ENCODE measurements at places on chromosomes 13 and 19. TPM values are rescaled to one million over a fixed set of nuclear protein-coding genes. Genes with fewer than 3 reads are reported as not detected.

DNA sequence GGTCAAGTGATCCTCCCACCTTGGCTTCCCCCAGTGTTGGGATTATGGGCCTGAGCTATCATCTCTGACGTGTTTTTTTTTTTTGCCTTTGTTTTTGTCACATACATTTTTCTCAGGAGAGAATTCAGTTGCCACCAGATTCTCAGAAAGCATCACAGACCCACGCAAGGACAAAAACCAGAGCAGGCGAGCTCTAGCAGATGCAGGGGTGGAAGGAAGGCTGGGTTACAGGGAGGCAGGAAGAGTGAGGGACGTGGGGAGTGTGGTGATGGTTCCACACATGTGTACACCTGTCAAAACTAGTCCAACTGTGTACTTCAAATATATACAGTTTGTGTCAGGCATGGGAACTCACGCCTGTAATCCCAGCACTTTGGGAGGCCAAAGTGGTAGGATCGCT, 4.3 kb downstream of the TMEM161A start:
- DNase-seq = no peak

GRCh38 chr19:15466851-15467733, 2.7 kb upstream of the RASAL3 start:
- peak; percentile 72 for DNase-seq

DNA sequence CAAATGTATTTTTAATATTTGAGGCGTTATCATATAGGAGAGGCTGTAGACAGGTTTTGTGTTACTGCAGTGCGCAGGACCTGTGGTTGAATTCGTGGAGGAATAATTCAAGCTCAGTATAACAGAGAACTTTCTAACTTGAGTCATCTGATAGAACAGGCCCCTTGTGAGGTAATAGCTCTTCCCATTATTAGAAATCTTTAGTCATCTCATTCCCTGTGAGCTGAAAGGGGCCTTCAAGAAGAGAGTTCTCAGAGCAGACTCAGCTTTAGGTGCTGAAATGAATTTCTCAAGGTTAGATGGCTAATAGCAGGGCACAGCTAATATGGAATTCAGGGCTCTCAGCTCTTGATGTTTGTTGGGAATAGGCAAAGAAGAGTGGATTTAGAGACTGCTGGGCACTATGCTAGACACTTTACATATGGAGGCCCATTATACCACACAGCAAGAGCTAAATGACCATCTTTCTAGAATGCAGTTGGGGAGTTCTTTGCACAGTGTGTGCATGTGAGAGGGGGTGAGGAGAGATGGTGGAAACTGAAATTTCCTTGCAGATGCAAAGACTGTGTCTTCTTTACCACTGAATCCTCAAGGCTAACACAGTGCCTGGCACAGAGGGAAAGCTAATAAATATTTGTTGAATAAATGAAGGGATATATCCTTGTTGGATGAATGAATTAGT, 89.5 kb downstream of the DGKH start:
- no peak for DNase-seq

DNA sequence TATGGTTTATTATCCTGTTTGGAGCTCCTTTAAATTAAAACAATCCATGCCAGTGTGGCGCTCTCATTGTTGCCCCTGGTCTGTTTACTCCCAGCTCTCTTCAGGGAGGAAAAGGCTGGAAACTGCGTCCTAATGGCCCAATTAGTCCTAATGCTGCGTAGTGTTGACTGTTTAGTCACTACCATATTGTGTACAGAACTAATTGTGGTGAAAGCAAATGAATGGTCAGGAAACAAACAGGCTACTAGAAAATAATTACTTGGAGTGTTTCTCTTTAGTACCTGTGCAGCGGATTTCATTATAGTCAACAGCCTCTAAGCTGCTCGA, 54.5 kb upstream of the MTIF3 start:
- DNase-seq = no peak

The DAPK3 gene
- total RNA-seq = 42.5 TPM

The GGN gene
- total RNA-seq = not detected

GRCh38 chr19:45643024-45643926, 4.1 kb upstream of the EML2 start:
- peak; percentile 82 for DNase-seq

- no peak for DNase-seq
Measured at GRCh38 chr19:33863436-33863835, 66.8 kb downstream of the KCTD15 start.

The SSC5D gene
- 1.2 TPM for total RNA-seq

The ADAMTSL5 gene
- 2.7 TPM for total RNA-seq

DNA sequence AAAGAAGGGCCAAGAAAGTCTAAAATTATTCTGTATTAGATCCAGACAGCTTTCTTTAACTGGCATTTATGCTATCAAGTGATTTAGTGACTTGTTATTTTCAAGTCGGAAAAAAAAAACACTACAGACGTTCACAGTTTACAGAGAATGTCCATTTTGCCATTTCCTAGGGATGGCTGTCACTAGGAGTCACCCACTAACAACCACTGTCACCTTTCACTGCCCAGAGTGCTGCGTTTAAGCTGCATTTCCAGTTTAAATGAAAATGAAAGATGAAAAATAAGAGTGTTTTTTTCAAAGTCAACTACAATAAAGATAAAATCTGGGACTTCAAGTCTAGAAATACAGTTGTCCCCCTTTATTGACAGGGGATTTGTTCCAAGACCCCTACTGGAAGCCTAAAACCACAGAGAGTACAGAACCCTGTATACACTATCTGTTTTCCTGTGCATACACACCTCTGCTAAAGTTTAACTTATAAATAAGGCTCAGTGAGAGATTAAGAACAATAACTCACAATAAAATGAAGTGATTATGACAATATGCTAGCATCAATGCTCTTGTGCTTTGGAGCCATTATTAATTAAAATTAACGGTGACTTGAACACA, 112.5 kb downstream of the SACS start:
- DNase-seq = no peak

The PODNL1 gene
- not detected for total RNA-seq

DNA sequence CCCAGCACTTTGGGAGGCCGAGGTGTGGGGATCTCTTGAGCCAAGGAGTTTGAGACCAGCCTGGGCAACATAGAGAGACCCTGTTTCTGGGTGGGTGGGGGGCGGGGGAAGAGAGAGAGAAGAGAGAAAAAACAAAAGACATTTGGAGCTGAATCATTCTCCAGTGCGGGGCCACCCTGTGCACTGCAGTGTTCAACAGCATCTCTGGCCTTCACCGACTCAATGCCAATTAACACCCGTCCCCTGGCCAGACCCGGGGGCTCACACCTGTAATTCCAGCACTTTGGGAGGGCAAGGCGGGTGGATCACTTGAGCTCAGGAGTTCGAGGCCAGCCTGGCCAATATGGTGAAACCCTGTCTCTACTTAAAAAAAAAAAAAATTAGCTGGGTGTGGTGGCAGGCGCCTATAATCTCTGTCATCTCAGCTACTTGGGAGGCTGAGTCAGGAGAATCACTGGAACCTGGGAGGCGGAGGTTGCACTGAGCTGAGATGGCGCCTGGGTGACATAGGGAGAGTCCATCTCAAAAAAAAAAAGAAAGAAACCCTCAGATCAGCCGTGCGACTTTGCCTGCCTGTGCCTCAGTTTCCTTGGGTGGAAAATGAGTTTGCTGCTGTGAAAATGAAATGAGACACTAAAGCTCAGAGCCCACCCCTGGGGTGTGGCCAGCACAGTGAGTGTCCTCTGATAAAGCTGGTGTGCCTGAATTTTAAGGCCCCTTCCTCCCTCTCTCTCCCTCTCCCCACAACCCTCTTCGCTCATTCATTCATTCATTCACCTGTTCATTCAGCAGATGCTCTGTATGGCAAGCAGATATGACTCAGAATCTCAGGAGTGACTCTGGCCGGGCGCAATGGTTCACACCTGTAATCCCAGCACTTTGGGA, 6.4 kb downstream of the KLF2 start:
- peak; percentile 63 for DNase-seq

- DNase-seq = no peak
Measured at GRCh38 chr19:5103812-5104410, 135.0 kb downstream of the KDM4B start.

DNA sequence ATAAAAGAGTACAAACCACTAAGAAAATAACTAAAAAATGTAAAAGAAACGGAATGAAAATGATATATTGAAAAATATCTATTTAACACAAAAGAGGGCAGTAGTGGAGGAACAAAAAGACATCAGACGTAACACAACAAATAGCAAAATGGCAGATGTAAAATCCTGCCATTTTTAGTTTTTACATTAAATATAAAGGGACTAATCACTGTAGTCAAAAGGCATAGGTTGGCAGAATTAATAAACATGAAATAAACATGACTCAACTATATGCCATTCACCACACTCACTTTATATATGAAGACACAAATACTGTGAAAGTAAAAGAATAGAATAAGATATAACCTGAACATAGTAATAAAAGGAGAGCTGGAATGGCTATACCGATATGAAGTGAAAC, 11.0 kb downstream of the MTUS2 start:
- no peak for DNase-seq

The UTP14C gene
- total RNA-seq = 11.4 TPM

GRCh38 chr19:53865523-53865917, 2.2 kb upstream of the MYADM start:
- DNase-seq = no peak

The PRDX2 gene
- 184 TPM for total RNA-seq

DNA sequence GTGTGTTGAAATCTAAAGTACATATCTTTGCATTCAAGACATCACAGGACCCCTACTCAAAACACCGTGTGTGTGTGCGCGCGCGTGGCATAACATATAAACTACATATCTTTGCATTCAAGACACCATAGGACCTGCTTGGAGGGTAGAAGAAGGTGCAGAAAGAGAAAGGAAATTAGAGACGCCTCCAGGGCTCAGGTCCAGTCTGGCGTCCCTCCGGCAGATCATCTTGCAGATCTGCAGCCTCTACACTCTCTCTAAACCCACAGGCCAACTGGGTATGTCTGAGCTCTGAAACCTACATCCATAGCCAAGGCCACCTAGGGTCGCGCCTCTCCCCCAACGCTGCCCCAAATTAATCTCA, 659 bp upstream of the PAFAH1B3 start:
- DNase-seq = no peak

The CYP2F1 gene
- not detected for total RNA-seq

GRCh38 chr13:45690636-45691035, 11.5 kb upstream of the CBY2 start:
- DNase-seq = no peak

DNA sequence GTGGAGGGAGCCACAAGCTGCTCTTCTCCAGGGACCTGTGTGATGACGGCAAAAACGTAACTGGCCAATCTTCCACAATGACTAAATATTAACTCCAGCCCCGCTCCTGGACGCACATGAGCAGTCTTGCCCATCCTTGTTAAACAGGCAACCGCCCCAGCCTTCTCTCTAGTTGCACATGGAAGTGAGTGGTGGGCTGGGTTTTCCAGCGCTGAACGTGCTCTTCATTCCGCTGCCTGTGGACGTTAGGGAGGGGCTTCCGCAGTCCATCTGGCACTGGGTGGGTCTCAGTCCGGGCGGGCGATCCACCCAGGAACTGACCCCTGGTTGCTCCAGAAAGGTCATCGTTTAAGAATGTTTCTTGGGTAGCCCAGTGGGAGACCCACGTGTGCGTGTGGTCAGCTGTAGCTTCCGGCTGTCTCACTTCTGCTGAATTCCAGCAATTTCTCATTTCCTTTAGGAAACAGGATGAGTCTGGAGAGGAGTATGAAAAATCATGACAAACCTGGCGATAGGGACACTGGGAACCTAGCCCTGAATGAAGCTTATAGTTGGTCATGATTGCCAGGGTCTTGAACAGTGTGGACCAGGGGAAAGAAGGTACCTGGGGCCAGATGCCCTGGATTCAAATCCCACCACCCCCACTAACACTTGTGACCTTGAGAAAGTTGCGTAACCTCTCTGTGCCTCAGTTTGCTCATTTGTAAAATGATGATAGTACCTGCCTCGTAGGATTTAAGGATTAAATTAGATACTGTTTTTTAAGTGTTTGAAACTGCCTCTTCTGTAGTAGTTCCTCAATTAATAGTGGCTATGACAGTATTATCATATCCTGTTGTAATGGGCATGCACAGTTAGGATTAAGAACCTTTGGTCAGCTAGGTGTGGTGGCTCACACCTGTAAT, 92.6 kb downstream of the SIPA1L3 start:
- no peak for DNase-seq

DNA sequence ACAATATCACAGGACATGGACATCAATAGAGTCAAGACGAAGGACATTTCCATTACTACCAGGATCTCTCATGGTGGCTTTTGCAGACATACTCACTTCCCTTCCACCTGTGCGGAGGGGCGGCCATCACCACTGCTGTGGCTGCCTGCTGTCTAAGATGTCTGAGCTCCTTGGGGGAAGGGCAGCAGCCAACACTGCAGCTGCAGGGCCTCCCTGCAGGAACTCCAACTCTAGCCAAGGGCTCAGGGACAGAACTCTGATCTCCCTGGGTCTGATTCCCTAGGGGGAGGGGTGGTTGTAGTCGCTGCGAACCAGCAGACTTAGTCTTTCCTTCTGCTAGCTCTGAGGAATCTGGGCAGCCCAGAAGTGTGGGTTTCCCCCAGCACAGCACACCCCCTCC, 78.9 kb upstream of the ANKRD10 start:
- DNase-seq = no peak

The CAPS gene
- total RNA-seq = 7.3 TPM

GRCh38 chr13:45628094-45628493, 12.6 kb upstream of the ERICH6B start:
- DNase-seq = no peak

DNA sequence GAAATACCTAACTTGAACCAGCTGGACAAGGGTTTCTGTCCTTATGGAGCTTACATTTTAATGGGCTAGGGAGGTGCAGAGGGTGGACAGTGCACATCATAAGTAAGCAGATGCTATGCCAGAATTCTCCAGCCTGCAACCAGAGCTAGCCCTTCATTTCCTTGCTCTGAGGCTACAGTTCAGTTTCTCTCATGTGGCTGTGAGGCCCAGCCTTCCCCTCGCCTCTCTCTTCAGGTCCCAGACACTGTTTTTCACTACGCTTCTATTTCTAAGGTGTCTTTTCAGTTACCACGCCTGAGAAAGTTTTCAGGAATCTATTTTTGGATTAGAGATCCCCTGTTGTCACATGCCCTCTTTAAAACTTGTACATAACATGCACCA, 141.9 kb downstream of the PCCA start:
- DNase-seq = no peak

The ZNF44 gene
- 12.6 TPM for total RNA-seq

DNA sequence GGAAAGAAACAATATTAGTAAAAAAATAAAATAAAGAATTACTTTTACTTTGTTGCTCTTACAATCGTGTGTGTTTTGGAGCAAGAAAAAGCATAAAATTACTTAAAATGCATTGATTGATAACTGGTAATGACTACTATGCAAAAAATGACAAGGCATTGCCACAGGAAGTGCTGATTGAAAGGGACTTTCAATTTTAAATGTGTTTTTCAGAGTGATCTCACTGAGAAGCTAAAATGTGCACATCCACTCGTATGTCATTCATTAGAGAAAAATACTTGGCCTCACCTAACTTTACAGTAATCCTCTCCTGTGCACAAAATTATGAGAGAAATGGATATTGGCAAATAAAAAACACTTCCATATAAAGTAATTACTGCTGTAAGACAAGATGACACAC, 934.9 kb downstream of the SLITRK6 start:
- no peak for DNase-seq

Measured in CD8-positive, alpha-beta memory T cell (primary cell).